ENCODE measurements at places on chromosomes 3 and 15. TPM values are rescaled to one million over a fixed set of nuclear protein-coding genes. Genes with fewer than 3 reads are reported as not detected.

DNA sequence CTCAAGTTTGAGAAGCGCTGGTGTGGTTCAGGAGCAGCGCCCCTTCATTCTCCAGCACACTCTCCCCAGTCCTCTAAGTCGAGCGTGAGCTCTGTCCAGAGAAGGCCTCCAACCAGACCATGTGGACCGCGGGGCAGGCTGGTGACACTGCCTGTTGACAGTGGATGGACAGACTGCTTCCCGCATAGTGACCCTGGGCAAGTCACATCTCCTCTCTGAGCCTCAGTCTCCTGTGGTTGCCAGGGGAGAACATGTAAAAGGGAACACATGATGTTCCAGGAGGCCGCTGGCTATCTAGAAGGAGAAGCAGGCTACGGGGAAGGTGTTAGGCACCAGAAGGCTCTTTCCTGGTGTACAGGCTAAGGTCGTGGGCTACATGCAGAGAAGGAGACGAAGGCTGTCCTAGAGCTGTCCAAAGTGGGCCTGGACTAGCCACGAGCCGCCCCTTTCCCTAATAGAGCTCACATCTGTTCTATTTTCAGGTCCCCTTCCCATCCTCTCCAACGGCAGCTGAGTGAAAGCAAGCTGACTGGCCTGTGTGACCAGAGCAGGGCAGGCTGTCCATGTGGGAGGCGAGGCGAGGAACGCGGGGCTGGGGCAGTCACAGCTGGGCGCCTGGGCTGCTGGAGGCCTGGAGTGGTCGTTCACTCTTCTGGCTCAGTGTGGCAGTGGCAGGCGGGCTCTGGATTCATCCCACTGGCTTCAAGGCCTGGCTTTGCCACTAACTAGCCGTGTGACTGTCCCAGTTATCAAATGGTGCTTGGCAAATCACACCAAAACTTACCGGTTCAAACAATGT lies 11.1 kb downstream of the ISG20 start:
- DNase-seq = no peak

Gene FBXW12
- not detected for total RNA-seq

- DNase-seq = no peak
Measured at GRCh38 chr3:187051724-187052366, 87.5 kb downstream of the RPL39L start.

DNA sequence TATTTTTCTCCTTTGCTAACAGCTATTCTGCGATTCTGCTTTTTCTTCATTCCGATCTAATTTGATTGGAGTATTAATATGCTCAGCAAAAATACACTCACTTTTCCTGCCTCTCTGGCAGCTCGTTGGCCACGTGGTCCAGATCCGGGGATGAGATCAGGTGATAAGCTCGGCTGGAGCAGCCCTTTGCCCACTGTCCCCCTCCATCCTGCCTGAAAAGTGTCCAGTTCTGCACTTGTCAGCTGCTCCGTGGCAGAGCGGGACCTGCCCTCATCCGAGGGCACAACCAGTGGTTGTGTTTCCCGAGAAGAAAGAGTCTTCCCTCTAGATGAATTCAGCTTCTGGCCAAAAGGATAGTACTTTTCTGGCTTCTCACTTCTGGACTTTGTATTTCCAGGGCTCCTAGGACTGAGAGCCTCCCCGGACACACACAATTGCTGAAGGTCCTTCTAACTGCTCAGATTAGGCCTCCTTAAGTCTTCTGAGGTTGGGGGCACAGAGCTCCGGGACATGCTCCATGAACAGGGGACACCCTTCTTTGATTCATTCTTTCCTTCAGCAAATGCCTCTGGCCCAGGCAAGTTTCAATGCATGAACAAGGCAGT lies 103.9 kb upstream of the ALDH1A3 start:
- DNase-seq = no peak

Gene ARNT2
- 6.9 TPM for total RNA-seq

DNA sequence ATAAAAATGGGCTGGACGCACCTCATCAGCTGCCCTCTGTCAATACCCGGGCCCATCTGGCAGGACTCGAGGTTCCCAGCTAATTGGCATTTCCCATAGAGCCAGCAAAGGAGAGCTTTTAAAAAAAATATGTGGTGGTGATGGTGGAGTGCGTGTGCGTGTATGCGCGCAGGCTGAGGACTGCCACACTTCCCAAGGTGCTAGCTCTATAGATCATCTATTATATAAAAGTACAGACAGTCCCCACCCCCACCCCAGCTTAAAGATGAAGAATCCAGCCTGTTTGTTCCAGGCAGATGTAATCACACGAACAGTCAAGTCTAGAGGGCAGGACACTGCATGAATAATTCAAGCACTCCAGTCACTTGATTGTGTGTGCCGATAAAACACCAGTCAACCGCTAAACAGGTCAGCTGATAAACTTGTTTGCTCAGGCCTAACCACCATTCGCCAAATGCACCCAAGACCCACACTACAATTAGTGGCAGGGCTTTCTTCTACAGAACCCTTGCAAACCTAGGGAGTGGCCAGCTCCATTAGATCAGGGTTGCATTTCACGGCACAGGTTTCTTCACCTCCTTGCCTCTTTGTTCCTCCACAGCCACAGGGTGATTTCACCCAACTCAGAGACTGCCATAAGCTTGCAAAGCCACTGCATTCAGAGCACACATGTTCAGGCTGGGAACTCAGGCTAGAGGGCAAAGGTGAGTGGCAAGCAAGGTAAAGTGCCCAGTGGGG lies 5.8 kb downstream of the TLE3 start:
- peak; percentile 31 for DNase-seq

Gene SPINK8
- total RNA-seq = not detected

DNA sequence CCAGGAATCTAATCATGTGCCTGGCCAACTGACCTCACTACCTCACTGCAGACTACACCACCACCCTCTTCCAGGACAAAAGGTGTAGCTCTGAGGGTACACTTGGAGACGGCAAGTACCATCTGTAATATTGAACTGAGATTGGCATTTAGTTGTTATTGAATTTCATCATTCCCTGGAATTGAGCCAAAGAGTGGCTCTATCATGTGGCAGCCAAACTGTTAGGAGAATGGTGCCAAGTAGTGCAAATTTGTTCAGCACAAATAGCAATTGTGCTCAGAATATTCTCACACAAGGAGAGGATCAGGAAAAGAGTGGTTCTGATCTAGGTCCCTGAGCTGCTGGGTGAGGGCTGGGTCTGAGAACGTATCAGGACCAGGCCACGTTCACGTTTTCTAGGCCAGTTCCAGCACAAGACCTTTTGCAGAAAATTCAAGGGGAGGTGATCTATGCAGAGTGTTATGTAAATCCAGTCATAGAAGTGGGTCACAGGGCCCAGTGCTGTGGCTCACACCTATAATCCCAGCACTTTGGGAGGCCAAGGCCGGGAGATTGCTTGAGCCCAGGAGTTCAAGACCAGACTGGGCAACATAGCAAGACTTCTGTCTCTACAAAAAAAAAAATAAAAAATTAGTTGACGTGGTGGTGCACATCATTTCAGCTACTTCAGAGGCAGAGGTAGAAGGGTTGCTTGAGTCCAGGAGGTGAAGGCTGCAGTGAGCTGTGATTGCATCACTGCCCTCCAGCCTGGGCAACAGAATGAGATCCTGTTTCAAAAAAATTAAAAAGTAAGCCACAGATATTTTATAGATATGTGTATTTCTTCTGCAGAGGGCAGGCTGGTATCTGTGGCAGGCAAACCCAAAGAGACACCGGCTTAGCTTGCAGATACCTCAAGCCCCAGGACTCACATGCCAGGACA lies 31.9 kb upstream of the CFAP161 start:
- DNase-seq = no peak

- DNase-seq = no peak
Measured at GRCh38 chr15:43410572-43411214, 39.8 kb downstream of the TUBGCP4 start.

DNA sequence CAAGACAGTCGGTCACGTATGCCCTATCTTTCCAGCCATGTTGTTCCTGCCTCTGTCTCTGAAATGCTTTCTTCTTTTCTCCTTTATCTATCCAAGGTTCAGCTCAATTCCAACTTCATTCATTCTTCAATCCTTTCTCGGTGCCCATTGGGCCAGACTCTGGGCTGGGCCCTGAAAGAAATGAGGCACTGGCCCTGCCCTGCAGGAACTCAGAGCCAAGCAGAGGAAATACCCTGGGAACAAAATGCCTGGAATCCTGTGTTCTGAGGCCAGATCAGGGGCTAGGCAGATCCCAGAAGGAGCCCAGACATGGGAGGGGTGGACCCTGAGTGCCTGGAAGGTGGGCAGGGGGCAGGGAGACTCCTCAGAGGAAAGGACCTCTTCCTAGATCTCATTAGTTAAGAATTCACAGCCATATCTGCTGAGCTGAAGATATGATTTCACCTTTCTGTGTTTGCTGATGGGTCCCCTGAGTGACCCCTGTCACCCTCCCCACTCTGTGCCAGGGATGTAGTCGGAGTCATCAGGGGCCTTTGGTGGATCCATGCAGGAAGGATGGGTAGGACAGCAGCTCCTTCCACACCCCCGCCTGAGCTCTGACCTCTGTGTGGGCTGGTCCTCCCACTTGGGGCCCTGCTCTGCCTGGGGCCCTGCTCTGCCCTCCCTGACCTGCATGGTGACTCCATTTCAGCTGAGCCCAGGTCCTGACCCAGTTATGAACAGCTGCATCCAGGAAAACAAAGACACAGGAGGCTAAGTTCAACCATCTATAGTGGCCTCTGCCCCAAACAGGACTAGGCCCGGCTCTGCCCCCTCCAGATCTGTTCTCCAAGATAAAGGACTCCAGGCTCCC lies 5.3 kb upstream of the DAPK2 start:
- DNase-seq = no peak

Gene NR1I2
- total RNA-seq = not detected

DNA sequence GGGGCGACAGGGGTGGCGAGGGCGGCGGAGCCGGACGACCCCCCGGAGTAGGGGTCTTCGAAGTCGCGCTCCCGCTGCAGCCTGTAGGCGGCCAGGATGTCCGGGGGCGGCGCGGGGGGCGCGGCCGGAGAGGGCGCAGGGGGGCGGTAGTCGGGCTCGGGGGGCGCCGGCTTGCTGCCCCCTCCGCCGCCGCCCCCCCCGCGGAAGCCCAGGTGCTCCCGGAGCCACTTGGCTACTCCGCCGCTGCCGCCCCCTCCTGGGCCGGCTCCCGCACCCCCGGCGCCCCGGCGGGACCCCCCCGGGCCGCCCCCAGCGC lies 230 bp downstream of the SHF start:
- no peak for DNase-seq

DNA sequence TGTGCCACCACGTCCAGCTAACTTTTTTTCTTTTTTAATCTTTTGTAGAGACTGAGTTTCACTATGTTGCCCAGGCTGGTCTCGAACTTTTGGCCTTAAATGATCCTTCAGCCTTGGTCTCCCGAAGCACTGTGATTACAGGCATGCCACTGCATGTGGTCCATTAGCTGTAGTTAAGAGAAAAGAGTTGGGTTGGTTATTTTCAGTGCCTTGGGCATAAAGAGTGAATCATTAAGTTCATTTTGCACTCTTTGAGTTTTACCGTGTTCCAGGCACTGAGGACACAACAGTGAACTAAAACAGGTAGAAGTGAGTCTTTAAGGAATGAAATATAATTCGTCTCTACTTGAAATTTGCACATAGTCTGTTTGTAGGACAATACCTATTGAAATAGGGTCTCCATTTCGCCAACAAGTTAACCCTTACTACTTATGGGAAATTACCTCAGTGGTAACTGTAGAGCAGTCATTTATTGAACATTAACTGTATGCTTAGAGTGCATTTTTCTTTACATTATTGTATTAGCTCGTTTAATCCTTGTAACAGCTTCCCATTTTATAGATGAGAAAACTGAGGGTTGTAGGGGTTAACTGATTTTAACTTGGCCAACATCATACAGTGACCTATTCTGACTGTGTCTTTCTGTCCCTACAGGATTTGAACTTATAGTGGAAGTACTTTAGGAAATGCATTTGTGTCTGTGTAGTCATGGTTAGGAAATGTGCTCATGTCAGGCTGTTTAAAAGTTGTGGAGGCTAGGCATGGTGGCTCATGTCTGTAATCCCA lies 22.7 kb upstream of the TRAK1 start:
- no peak for DNase-seq

- no peak for DNase-seq
Measured at GRCh38 chr3:191085091-191085490, 114.0 kb upstream of the OSTN start.

- no peak for DNase-seq
Measured at GRCh38 chr15:69535101-69535638, 82.6 kb downstream of the RPLP1 start.

- DNase-seq = peak; percentile 50
Measured at GRCh38 chr15:63381301-63382204, at the start of gene CA12. TSS of gene CA12 (minus strand) at chr15:63381846. CDS start at chr15:63381720, 126 bp downstream.

DNA sequence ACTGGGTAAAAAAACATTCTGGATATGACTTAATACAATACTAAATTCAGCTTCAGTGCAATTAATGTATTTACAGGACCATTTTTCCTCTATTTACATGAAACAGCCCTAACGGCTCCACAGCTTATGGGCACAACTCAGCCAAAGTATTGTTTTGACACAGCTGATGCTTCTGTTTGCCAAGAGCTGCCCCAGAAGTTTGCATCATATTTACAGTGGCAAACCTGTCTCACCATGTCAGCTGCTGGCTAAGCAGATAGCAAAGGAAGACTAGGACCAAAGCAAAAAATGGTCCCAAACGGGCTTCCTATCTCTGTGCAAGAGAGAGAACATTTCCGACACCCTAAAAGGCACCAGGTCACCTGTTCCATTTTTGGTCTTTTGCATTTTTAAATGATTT lies 94.5 kb downstream of the ADAMTS9 start:
- no peak for DNase-seq

GRCh38 chr3:134707908-134708597 lies 57.2 kb upstream of the KY start:
- DNase-seq = no peak

GRCh38 chr3:46512191-46512749 lies 14.5 kb downstream of the RTP3 start:
- DNase-seq = no peak

GRCh38 chr15:90205886-90206285 lies 4.8 kb downstream of the SEMA4B start:
- no peak for DNase-seq

DNA sequence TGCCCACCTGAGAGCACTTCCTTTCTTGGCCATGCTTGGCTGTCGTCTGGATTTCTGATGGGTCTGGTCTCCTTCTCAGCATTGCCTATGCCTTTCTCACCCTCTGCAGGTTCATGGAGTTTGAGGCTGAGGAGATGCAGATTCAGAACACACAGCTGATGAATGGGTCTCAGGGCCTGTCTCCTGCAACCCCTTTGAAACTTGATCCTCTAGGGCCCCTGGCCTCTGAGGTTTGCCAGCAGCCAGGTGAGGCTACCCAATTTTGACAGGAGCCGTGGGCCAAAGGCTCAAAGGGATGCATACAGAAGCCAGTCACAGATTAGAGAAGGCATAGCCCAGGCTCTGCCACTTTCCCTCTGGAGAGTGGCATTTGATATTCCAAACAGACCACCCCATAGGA lies 10.5 kb downstream of the NUTM1 start:
- no peak for DNase-seq

Data from tongue (tissue), 3 donors.